ENCODE measurements at places on chromosomes 6 and 20. TPM values are rescaled to one million over a fixed set of nuclear protein-coding genes. Genes with fewer than 3 reads are reported as not detected.

The CLVS2 gene
- total RNA-seq, result not detected

The C2 gene
- 35.3 TPM for total RNA-seq

The RNF217 gene
- total RNA-seq, result 15.0 TPM

The HMGCLL1 gene
- not detected for total RNA-seq

The HSPA1L gene
- total RNA-seq, result 3.1 TPM

The RAE1 gene
- total RNA-seq, result 25.9 TPM

DNA sequence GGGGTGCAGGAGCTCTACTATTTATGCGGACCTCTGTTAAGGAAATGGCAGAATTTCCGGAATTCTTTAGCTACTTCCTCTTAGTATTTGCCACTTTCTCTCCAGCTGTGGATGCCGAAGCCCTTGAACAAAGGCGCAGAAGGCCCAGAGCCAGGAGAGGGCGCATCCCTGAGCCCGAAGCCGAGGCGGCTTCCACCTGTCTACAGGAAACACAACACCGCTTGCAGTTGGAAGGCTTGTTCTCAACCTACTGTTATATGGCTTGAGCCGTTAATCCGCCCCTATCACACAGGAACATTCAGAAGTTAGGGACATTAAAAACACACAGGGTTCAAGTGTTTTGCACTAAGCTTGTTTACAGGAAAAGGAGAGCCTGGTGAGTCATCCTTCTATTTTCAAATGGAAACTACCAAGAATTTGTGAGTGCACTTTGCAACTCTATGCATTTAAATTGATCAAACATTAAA lies 417.1 kb downstream of the BCKDHB start:
- DNase-seq, result peak; percentile 1

DNA sequence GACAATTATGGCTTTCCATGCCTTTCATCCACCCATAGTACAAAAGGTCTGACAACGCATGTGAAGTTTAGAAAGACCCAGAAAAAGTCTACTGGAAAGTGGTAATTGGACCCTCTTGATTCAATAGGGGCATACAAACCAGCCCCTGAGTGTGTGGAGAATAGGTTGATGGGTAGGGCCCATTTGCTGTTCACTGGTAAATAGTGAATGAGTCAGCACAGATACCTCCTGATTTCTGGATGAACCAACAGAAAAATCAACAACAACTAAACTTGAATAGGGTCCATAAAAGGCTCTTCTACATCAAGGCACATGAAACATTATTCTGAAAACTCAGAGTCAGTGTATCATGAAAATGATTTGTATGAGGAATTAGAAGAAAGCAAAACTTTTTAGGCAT lies 235.4 kb upstream of the SLC35B3 start:
- no peak for DNase-seq

DNA sequence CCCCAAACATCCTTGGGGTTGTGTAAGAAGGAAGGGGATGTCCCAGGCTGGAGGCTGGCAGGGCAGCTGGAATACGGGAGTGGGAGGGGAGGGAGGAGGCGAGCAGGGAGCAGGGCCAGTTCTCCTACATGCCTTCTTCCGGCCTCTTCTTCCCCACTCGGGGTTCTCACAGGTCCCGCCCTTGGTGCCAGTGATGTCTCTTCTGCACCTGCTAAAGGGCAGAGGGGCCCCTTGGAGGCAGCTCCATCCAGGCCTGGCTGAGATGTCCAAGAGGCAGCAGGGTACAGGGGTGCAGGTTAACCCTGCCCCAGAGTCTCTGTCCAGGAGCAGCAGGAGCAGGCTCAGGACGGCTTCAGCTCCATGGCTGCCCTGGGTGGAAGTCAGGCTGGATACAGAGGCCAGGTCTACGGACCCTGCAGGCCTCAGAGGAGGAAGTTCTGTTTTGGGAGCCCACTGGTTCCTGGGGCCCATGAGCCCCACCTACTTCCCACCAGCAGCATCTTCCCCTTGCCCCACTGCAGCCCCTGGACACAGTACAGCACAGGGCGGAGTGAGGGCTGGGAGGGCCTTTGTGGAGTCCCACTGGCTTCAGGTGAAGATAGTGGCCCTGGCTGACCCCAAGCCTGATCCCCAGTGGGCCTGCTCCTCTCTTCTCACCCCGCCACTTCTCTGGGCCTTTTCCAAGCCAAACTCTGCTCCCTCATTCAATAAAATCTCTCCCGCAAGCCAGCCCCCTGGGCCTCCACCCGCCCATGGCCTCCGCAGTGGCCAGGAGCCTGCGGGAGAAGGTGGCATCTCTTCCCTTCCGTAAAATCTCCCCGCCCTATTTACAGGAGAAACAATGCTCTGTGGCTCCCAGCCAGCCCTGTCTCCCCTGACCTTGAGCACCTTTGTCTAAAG lies 60.4 kb downstream of the YTHDF1 start:
- DNase-seq, result no peak

DNA sequence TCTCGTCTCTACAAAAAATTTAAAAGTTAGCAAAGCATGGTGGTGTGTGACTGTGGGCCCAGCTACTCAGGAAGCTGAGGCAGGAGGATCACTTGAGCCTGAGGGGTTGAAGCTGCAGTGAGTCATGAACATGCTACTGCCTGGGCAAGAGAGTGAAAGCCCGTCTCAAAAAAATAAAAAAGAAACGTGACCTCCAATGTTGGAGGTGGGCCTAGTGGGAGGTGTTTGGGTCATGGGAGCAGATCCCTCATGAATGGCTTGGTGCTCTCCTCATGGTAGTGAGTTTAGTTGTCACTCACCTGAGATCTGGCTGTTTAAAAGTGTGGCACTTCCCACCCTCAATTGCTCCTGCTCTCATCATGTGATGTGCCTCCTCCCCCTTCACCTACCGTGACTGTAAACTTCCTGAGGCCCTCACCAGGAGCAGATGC lies 24.3 kb downstream of the RBL1 start:
- no peak for DNase-seq

GRCh38 chr6:12113190-12113577 lies 101.1 kb downstream of the HIVEP1 start:
- DNase-seq, result no peak

DNA sequence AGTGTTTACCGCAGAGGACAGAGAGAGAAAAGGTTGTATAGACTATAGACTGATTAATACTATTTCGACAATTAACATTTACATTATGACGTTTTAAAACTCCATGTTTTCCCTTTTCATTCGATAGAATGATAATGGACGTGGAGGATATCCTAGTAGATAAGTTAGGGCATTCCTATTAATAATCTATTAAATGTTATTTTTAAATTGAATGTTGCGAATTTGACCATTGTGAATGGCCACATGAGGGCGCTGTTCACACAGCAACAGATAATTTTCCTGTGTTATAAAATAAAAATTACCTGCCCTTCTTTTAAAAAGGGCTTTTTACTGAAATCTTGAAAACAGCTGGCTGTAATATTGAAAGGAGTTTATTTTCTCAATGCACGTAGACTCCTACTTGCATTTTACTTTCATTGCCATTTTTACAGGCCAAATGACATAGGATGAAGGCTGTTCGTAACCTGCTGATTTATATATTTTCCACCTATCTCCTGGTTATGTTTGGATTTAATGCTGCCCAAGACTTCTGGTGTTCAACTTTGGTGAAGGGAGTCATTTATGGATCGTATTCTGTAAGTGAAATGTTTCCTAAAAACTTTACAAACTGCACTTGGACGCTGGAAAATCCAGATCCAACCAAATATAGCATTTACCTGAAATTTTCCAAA lies 3.3 kb downstream of the ADGRB3 start:
- DNase-seq, result no peak

DNA sequence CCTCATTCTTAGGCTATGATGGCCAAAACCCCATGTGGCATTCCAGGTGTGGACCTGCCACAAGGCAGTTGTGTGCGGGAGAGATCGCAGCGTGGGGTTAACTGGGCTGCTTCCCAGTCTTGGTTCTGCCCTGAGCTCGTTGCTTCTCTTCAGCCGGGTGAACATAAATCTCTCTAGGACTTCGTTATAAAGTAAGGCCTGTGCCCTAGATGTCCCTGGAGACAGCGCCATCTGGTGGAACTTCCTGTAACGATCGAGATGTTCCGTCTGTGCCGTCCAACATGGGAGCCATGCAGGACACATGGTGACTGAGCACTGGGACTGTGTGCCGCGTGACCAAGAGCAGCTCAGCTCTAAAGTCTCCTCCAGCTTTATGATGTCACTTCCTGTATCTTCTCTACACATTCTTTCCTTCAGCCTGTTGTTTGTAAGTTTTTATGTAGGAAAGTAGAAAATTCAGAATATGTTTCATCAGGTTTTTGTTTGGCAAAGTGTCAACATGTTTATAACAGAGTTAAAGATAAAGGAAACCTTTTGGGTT lies 26.8 kb upstream of the RPP40 start:
- DNase-seq, result peak; percentile 88

DNA sequence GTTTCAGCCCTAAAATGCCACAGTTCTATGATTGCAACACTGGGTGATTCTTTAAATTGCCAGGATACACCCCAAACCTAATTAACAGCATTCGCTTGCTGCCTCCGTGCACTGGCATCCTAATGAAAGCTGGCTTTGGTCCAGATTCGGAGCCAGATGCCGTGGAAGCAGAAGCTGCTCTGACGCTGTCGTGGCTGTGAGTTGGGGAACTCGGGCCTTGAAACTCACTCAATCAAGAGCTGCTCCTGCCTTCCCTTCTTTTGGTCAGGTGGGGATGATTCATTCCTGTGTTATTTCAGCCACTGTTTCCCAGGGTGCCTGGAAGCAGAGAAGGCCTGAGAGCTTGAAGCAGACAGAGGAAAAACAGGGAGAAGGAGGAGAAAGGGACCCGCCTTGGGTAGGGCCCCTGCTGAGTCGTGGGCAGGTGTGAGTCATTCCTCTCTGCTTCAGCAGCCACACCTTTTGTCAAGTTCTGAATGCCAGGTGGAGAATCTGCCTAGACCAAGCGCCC lies 36.2 kb upstream of the DSP start:
- peak; percentile 83 for DNase-seq

DNA sequence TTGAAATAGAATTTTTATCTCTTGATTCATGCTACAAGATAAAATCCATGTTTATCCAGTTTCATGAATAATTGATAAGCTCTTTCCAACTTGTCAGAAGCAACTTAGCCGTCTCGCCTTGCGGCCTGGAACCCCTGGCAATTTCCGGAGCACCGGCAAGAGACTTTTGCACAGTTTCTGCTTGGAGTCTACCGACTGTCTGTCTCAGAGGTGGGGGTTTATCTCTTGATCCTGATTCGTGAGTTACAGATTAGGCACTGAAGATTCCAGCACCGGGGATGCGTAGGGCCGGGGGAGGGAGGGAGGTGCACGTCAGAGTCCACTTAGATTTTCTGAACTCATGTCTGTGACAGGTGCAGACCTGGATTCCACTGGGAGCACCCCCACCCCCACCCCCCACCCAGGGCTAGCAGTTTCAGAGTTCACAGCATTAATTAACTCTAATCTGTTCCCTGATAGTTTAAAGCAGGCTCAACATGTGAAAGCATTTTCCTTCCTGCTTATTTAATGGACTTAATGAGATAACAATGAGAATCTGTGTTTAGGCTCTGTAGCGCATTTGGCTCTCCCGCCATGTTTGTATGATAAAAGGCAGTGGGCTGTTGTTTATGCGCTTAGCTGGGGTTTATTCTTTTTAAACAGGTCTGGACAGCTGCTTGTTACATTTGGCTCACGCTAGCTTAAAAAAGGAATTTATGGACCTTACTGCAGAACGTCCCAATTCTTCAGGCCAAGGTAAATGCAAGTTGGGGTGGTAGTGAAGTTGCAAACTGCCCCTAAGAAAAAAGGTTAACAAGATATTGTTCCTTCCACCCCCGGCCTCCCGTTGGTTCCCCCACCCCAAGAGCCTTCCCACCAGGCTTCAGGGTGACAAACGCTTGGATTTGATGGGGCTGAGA lies 8.1 kb upstream of the APCDD1L start:
- DNase-seq, result no peak

GRCh38 chr20:51384875-51385274 lies 157.6 kb downstream of the NFATC2 start:
- no peak for DNase-seq

- no peak for DNase-seq
Observed at GRCh38 chr20:59333951-59334350, 33.5 kb downstream of the EDN3 start.

DNA sequence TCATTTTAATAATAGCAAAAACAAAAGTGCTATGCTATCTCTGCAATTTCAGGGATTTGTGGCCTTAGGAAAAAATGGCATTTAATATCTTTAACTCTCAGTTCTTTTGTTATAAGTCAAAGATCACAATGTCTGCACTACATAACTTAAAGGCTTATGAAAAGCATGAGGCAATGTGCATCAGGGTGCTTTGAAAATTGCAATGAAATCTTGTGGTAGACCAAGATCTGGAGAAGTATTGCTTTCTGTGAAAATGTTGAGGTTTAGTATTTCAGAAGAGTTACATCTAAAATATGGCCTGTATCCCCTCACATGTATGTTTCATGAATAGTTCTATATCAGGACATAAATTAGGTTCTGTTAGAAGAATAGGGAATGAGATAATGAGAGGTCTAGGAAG lies 200.6 kb downstream of the MEI4 start:
- DNase-seq, result no peak

DNA sequence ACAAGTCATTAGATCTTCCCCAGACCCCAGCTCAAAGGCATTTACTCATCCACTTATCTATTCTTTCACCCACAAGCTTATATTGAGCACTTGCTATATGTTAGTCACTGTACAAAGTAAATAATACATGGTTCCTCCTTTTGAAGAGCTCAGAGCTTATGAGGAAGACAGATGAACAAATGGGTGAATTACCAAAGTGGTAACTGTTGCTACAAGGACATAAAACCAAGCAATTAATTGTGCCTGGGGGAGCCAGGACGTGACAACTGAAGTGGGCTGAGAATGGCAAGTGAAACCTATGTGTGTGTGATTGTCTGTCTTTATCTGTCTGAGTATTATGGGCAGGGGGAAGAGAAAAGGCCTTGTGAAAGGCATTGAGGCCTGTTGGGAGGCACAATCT lies 45.6 kb upstream of the AKIRIN2 start:
- no peak for DNase-seq

DNA sequence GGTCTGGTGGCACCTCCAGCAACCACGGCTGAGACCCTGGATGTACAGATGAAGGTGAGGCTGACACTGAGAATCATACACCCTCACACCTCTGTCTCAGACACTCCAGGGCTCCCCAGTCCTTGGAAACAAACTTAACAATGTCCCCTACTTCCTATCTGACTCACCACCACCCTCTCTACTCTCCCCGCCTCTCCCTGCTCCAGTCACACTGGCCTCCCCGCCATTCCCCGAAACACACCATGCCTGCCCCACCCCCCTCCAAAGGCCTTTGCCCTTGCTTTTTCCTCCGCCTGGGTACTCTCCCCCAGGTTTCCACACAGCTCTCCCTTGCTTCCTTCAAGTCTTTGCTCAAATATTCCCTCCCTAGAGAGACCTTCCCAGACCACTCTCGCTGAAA lies 16.3 kb downstream of the BPI start:
- DNase-seq, result no peak

- DNase-seq, result no peak
Observed at GRCh38 chr6:113599444-113599843, 257.7 kb upstream of the MARCKS start.
